ENCODE measurements at places on chromosomes 1 and 21.

DNA sequence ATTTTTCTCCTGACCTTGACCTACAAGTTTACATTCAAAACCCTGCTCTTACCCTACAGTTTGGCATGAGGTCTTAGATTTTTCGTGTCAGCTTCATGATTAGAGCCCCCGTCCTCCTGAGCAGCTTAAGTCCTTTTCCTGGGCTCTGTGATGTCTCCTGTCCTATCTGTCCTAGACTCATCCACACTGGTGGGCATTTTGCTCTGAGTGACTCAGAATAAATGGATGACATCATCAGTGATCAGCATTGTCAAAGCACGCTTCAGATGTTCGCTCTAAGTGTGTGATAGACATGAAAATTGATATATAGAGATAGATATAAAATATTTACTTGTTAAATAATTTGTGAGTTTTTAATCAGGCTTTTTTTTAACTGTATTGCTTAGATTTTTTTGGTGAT is 21.8 kb downstream of the RGS13 start:
- DNase-seq = no peak
- no peaks in the 10 kb centered on the region for H3K27me3 ChIP-seq
- no peak overlapping the region for H3K4me3 ChIP-seq
- no peaks in the 10 kb centered on the region for H3K4me1 ChIP-seq

- no peaks in the 10 kb centered on the region for H3K27me3 ChIP-seq
- no peak overlapping the region for H3K27ac ChIP-seq
- H3K4me3 ChIP-seq = no peak overlapping the region
- no peak for DNase-seq
- H3K36me3 ChIP-seq = peaks cover 4% of the 10 kb centered on the region
- H3K4me1 ChIP-seq = peaks cover 19% of the 10 kb centered on the region
Observed at GRCh38 chr1:203667616-203668015, 41.0 kb downstream of the ATP2B4 start.

- no peaks in the 10 kb centered on the region for H3K4me1 ChIP-seq
- H3K27me3 ChIP-seq = no peaks in the 10 kb centered on the region
- DNase-seq = no peak
Observed at GRCh38 chr21:38330666-38331065, 73.9 kb downstream of the KCNJ15 start.

DNA sequence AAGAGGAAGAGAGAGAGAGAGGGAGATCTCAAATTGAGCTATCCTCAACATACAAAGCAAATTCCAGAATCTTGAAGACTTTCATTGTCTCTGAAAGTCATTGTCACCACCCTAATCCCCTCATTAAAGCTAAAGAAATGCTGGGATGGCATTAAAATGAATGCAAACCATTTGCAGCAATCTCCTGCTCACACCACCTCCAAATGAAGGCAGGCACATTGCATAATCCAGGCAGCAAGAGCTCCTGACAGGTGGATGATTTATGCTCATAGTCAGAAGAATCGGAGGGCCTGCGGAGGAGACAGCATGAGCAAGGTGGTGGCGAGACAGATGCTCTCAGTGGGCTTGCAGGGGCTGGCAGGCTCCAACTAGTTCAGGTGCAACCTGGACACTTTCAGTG is 90.2 kb downstream of the ESRRG start:
- H3K27me3 ChIP-seq = no peaks in the 10 kb centered on the region
- no peaks in the 10 kb centered on the region for H3K36me3 ChIP-seq
- H3K4me3 ChIP-seq = no peak overlapping the region
- no peaks in the 10 kb centered on the region for H3K4me1 ChIP-seq
- no peak overlapping the region for H3K27ac ChIP-seq
- no peak for DNase-seq

GRCh38 chr1:83997631-83998030 is 1.3 kb downstream of the TTLL7 start:
- peaks cover 9% of the 10 kb centered on the region for H3K4me1 ChIP-seq
- H3K27ac ChIP-seq = no peak overlapping the region
- DNase-seq = no peak
- no peak overlapping the region for H3K4me3 ChIP-seq
- no peaks in the 10 kb centered on the region for H3K27me3 ChIP-seq

- no peaks in the 10 kb centered on the region for H3K4me1 ChIP-seq
- no peak overlapping the region for H3K27ac ChIP-seq
- no peaks in the 10 kb centered on the region for H3K36me3 ChIP-seq
- no peak for DNase-seq
Observed at GRCh38 chr1:26408604-26409003, 2.0 kb upstream of the LIN28A start.

Measured in keratinocyte (primary cell).